ENCODE measurements at places on chromosomes 5 and 9. TPM values are rescaled to one million over a fixed set of nuclear protein-coding genes. Genes with fewer than 3 reads are reported as not detected.

DNA sequence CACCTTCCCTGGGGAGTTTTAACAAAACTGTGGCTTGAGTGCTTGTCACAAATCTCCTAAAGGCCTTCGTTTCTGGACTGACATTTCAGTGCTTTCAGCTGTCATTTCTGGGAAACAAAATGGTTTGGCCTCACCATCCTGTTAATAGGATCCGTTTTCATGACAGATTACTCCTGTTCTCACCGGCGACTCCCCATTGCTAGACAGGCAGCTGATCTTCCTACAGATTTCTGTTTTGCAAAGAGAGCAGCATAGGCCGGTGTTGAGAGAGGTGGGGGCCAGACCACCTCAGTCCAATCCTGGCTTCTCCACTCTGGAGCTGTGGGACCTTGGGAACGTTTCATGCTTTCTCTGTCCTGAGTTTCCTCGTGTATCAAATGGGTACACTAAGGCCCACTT lies 75.5 kb upstream of the OTULINL start:
- peaks cover 8% of the 10 kb centered on the region for H3K36me3 ChIP-seq
- no peak for DNase-seq
- H3K27me3 ChIP-seq: no peaks in the 10 kb centered on the region

DNA sequence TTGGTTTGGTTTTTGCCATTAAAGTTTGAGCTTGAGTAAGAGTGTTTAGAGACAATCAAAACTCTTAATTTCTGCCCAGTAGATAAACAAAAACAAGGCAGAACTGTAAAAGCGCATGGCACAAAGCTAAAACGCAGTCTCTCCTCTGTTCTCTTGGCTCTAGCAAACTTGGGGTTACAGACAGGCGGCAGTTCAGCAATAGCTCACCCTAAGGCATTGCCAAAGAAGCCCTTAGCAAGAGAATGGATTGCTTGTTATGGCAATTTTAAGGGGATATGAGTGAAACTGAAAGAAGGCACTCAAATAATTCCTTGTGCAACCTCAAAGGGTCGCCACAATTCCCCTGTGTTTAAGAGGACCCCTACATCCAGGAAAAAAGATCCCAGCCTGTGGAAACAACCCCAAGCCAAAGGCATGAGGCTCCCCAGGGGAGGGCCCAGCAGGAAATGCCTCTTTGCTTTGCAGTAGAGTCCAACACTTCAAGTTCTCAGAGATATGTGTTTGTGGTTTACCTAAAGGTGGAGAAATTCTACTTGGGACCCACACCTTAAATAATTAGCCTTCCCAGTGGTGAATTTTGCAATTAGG lies 317.0 kb upstream of the MPDZ start:
- no peaks in the 10 kb centered on the region for H3K36me3 ChIP-seq
- H3K4me3 ChIP-seq: no peak overlapping the region
- DNase-seq: no peak
- H3K27me3 ChIP-seq: no peaks in the 10 kb centered on the region
- no peak overlapping the region for H3K27ac ChIP-seq

GRCh38 chr9:137270929-137271695 lies 6.4 kb upstream of the TOR4A start:
- H3K4me1 ChIP-seq: peaks cover 28% of the 10 kb centered on the region
- no peaks in the 10 kb centered on the region for H3K27me3 ChIP-seq
- no peak overlapping the region for H3K27ac ChIP-seq
- DNase-seq: no peak
- no peak overlapping the region for H3K4me3 ChIP-seq

GRCh38 chr5:126865299-126865698 lies 88.4 kb downstream of the LMNB1 start:
- H3K4me1 ChIP-seq: peaks cover 6% of the 10 kb centered on the region
- no peak for DNase-seq

DNA sequence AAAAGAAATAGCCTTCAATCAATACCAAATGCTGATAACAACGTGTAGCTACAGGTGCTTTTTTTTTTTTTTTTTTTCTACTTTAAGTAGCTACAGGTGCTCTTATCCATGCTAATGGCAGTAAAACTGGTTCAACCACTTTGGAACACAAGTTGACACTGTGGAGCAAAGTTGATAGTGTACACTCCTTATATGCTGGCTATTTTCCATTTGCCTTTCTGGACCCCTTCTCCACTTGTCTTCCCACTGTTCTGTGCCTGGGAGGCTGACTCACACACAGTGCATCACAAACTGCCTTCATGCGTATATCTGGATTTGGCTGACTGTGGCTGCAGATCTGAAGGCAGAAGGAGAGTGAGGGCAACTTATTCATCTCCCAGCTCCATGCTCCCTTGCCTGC lies 247.9 kb downstream of the MSX2 start:
- peak; percentile 39 for DNase-seq
- H3K27ac ChIP-seq: no peak overlapping the region
- no peaks in the 10 kb centered on the region for H3K27me3 ChIP-seq
- H3K4me1 ChIP-seq: no peaks in the 10 kb centered on the region

- no peaks in the 10 kb centered on the region for H3K4me1 ChIP-seq
- DNase-seq: no peak
- H3K36me3 ChIP-seq: no peaks in the 10 kb centered on the region
- H3K27ac ChIP-seq: no peak overlapping the region
- H3K4me3 ChIP-seq: no peak overlapping the region
Measured at GRCh38 chr5:122315521-122315920, 3.5 kb downstream of the SNCAIP start.

COL15A1 gene
- total RNA-seq: 42.0 TPM

TNFSF8 gene
- 5.0 TPM for total RNA-seq

- no peak overlapping the region for H3K27ac ChIP-seq
- DNase-seq: peak; percentile 31
- H3K4me3 ChIP-seq: no peak overlapping the region
- no peaks in the 10 kb centered on the region for H3K4me1 ChIP-seq
Measured at GRCh38 chr9:15187589-15187988, 119.4 kb downstream of the TTC39B start.

DNA sequence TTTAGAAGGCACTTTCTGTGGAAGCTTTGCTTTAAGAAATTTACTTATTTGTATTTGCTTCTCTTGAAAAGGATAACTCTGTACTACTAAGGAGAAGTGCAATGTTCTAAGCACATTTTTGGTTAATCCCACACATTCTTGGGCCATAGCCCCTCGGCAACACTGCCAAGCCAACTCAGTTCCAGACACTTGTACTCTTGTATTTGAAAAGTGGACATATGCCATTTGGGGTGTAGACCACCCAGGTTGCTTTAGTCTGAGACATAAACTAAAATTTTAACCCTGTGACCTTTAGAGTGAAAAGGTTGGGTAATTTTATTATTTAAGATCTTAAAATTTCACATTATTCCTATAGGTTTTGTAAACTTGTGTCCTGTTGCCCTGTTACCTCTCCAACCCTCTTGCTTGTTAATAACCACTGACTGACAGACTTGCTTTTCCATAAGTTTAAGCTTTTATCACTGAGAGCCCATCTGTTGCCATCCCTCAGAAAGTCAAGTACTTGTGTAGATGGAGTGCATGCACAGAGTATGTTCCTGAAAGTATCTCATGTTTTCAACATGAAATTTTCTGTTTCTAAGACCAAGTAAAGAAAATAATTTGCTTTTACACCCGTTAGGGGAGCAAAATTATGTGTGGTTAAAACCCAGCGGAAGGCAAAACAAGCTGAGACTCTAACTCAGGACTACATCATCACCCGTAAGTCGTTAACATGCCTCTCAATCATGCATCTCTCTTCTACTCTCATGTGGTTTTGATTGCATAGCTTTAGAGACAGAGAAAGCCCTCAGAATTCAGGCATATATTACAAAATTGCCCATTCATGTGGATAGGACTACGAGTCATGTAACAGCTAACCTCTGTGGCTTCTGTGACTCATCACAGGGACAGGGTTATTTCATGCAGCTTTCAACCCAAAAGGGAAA lies 117.3 kb downstream of the GDNF start:
- H3K4me3 ChIP-seq: no peak overlapping the region
- H3K27ac ChIP-seq: no peak overlapping the region
- H3K4me1 ChIP-seq: peaks cover 2% of the 10 kb centered on the region

DNA sequence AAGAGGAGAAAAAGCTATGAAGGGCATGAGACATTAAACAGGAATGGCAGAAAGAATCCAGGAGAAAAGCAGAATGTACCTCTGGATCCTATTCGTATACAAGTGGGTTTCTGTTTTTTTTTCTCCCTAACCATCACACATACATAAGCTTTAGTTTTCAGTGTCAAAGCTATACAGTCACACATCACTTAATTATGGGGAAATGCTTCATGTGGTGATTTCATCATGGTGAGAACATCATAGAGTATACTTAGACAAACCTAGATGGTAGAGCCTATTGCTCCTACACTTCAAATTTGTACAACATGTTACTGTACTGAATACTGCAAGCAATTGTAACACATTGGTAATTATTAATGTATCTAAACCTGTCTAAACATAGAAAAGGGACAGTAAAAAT lies 290.6 kb downstream of the AOPEP start:
- no peak for DNase-seq
- H3K27me3 ChIP-seq: no peaks in the 10 kb centered on the region
- H3K36me3 ChIP-seq: peaks cover 54% of the 10 kb centered on the region
- H3K27ac ChIP-seq: no peak overlapping the region

ANP32B gene
- total RNA-seq: 101 TPM

GRCh38 chr9:92189782-92190535 lies 74.7 kb upstream of the SPTLC1 start:
- no peak overlapping the region for H3K27ac ChIP-seq
- H3K36me3 ChIP-seq: no peaks in the 10 kb centered on the region
- H3K27me3 ChIP-seq: no peaks in the 10 kb centered on the region
- H3K4me1 ChIP-seq: no peaks in the 10 kb centered on the region
- no peak for DNase-seq

HIGD2A gene
- 105 TPM for total RNA-seq

DNA sequence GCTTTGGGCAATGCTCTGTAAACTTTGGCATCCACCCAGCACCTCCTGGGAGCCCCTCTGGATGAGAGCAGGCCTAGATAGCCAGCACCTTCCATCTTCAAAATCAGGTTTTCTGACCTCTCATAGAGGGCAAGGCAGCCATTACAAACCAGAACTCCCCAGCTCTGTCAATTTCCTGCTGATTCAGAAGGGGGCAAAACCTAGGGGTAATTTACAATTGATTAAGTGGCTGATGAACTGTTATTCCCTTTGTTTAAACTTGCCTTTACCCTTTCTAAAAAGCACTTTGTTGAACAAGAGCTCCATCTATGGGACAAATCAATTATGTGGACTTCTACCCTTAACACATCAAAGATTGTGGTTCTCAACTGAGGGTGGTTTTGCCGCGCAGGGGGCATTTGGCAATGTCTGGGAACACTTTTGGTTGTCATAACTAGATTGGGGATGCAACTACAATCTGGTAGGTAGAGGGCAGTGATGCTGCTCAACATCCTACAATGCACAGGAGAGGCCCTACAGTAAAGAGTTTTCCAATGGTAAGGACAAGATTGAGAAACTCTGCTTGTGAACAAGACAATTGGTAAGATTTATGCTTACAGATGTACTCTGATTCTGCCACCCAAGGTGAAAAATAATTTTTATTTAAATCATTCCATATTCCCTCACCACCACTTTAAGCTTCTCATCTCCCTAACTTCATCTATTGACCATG lies 184.1 kb downstream of the MARCHF11 start:
- H3K4me3 ChIP-seq: no peak overlapping the region
- no peaks in the 10 kb centered on the region for H3K4me1 ChIP-seq
- no peak overlapping the region for H3K27ac ChIP-seq
- peak; percentile 39 for DNase-seq
- H3K36me3 ChIP-seq: no peaks in the 10 kb centered on the region

GRCh38 chr9:88990729-88991065 lies 571 bp upstream of the S1PR3 start:
- H3K27ac ChIP-seq: no peak overlapping the region
- no peaks in the 10 kb centered on the region for H3K36me3 ChIP-seq
- H3K4me1 ChIP-seq: peaks cover 13% of the 10 kb centered on the region
- no peaks in the 10 kb centered on the region for H3K27me3 ChIP-seq
- no peak for DNase-seq

PTPRD gene
- total RNA-seq: 78.9 TPM

- peaks cover 8% of the 10 kb centered on the region for H3K4me1 ChIP-seq
- H3K4me3 ChIP-seq: peak overlapping the region; percentile 84
- peak overlapping the region; percentile 96 for H3K27ac ChIP-seq
- peak; percentile 77 for DNase-seq
Measured at GRCh38 chr9:95008151-95008771, 281.8 kb downstream of the AOPEP start.

TAF11L5 gene
- total RNA-seq: not detected

RASEF gene
- total RNA-seq: 11.9 TPM

MEIKIN gene
- total RNA-seq: 0.63 TPM

GRCh38 chr9:20244271-20244670 lies 378.0 kb downstream of the MLLT3 start:
- no peak overlapping the region for H3K27ac ChIP-seq
- no peaks in the 10 kb centered on the region for H3K4me1 ChIP-seq
- no peak overlapping the region for H3K4me3 ChIP-seq
- no peaks in the 10 kb centered on the region for H3K27me3 ChIP-seq
- no peaks in the 10 kb centered on the region for H3K36me3 ChIP-seq
- no peak for DNase-seq

DNA sequence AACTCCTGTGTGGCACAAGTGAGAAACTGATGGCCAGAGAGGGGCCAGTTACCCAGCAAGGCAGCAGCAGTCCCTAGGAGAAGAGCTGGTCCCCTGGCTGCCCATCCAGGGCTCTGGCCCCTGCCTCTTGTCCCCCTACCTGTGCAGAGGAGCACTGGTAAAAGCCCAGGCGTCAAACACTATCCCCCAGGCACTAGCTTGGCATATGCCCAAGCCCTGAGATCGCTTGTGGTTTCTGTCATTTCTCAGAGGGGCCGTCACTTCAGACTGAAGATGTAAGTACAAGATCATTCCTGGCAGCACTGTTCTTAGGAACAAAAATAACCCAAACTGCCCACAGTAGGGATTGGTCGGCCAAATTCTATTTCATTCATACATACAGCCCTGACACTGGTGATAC lies 53.9 kb downstream of the COL15A1 start:
- peaks cover 14% of the 10 kb centered on the region for H3K4me1 ChIP-seq
- H3K4me3 ChIP-seq: no peak overlapping the region
- no peaks in the 10 kb centered on the region for H3K36me3 ChIP-seq
- H3K27ac ChIP-seq: no peak overlapping the region

- no peak for DNase-seq
- H3K27ac ChIP-seq: no peak overlapping the region
- H3K27me3 ChIP-seq: no peaks in the 10 kb centered on the region
- no peak overlapping the region for H3K4me3 ChIP-seq
Measured at GRCh38 chr9:134656334-134657006, 14.9 kb downstream of the COL5A1 start.

SEMA5A gene
- 23.3 TPM for total RNA-seq

PCDHB3 gene
- total RNA-seq: 3.1 TPM

DNA sequence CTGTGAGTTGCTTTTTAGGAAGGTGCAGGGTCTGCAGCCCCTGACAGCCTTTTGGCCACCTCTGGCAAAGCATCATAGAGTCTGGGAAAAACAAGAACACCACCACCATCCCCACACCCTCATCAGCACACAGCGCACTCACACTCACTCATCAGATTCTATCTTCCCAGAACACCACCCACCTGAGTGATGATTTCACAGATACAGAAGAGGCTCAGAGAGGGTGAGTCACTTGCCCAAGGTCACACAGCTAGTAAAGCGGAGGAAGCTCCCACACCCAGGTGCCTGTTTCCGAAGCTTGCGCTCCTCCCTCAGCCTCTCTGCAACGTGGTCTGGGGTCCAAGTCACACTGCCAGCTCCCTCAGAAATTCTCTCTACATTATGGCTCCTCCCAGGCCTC lies 41.8 kb upstream of the HRH2 start:
- H3K4me3 ChIP-seq: no peak overlapping the region
- no peak for DNase-seq
- H3K27me3 ChIP-seq: no peaks in the 10 kb centered on the region
- H3K27ac ChIP-seq: no peak overlapping the region
- H3K36me3 ChIP-seq: no peaks in the 10 kb centered on the region

- no peaks in the 10 kb centered on the region for H3K36me3 ChIP-seq
- no peak for DNase-seq
- H3K4me1 ChIP-seq: no peaks in the 10 kb centered on the region
Measured at GRCh38 chr5:132853323-132853722, 12.9 kb downstream of the GDF9 start.

All from kidney (tissue), 22 donors.